Neural crest cell (in vitro differentiated cells): ENCODE measurements at places on chromosomes 13 and 19.

- DNase-seq: no peak
These were observed 331.1 kb upstream of the KLF12 start for GRCh38 chr13:74465271-74465670.

GRCh38 chr13:24351423-24351822 lies 42.0 kb downstream of the C1QTNF9 start:
- DNase-seq: no peak

DNA sequence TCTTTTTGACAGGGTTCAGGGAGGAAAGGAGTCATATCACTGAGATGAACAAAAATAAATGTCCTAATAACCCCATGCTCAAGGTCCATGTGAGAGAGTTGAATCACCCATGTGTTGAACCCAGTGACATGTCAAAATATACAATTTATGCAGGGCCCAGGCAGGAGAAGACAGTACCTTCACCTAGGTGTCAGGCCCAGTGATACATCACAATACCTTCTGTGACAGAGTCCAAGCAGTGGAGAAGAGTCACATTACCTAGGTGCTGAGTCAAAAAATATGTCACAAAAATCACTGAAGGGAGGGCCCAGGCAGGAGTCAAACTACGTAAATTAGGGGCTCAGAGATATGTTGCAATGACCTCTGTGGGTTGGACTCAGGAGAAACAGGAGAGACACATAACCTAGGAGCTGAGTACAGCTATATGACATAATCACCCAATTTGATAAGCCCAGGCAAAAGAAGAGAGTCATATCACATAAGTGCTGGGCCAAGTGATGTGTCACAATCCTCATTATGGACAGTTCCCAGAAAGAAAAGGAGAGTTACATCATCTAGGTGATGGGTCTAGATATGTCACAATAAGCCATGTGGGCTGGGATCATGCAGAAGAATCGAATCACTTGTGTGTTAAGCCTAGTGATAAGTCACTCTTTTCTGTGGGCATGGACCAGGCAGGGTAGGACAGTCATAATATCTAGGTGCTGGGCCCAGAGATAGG lies 13.8 kb upstream of the ZNF724 start:
- DNase-seq: no peak

- no peak for DNase-seq
These were observed 4.8 kb downstream of the RPS16 start for GRCh38 chr19:39430675-39431593.

GRCh38 chr13:71577127-71577526 lies 289.9 kb downstream of the DACH1 start:
- DNase-seq: no peak
